Immature natural killer cell (primary cell): ENCODE measurements at places on chromosomes 3 and 15.

GRCh38 chr3:177295116-177295515 is 97.8 kb upstream of the TBL1XR1 start:
- DNase-seq, result no peak

DNA sequence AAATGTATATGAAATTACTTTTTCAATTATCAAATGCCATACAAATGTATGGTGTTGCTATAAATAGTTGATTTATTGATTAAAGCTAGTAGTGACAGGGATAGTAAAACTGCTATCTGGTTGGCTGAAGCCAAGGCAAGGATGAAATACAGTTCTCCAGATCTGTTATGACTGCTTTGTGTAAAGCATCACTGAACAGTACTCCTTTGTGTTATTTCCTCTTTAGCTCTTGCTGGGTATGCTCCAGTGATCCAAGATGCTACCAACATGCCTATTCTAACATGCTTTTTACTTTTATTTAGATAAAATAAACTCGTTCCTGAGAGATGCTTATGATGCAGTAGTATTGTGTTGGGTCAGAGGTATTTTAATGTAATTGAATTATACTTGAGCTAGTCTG is 12.4 kb upstream of the UBR1 start:
- no peak for DNase-seq

DNA sequence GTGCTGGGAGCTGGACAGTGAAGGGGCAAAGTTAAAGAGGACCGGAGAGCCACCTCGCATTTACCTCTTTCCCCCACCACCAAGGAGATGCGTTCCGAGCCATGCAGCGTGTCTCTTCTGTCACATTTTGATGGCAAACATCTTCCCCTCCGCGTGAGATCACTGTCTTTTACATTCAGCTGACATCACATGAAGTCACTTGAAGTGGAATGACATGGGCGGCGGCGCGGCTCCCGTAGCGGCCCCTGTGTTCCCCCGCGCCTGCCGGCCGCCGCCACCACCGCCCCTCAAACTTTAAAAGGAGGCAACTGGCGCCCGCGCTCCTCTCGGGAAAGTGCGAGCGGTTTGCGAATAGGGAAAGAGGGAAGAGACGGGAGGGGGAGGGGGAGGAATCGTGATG is at the start of gene FEZF2:
Gene FEZF2 (minus strand): TSS at position 336 of the 400 bp plus-strand sequence. CDS start 682 bp downstream, outside the sequence.
- DNase-seq, result no peak

GRCh38 chr15:87916208-87916607 is 340.3 kb downstream of the NTRK3 start:
- no peak for DNase-seq

GRCh38 chr3:125350597-125350996 is 24.5 kb downstream of the ZNF148 start:
- no peak for DNase-seq

DNA sequence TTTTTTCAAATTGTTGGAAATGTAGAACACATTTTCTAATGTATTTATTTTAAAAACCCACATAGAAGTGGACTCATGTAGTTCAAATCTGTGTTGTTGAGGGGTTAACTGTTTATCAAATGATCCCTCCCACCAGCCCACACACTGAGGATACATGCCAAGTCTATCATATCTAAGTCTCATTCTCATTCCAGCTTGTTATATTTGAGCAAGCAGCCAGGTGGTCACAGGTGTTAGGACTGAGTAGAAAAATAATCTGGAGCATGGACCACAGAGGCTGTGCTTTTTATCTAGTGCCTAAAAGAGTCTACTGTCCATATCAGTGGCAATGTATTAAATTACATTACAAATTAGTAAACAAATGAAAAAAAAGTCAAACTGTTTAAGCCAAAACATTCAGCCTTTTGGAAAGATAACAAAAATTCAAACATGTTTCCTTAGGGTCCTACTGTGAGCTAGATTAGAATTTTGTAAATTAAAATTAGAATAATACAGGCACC is 20.7 kb upstream of the SPESP1 start:
- no peak for DNase-seq

DNA sequence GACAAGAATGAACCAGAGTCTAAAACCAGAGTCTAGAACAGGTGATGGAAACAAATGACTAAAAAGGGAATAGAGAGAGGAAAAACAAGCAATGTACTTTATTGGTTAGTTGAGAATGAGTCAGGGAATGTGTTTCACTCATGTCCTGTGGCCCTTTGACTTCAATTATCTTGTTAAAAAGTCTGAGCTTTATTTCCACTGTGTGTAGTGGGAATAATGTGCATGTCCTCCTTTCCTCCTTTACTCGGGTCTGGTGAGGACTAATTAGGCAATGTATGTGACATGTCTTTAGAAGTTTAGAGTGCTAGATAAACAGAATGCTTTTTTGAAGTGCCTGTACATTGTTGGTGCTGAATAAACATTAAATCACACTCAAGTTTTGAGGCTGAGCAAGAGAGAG is 21.3 kb downstream of the LSAMP start:
- no peak for DNase-seq

DNA sequence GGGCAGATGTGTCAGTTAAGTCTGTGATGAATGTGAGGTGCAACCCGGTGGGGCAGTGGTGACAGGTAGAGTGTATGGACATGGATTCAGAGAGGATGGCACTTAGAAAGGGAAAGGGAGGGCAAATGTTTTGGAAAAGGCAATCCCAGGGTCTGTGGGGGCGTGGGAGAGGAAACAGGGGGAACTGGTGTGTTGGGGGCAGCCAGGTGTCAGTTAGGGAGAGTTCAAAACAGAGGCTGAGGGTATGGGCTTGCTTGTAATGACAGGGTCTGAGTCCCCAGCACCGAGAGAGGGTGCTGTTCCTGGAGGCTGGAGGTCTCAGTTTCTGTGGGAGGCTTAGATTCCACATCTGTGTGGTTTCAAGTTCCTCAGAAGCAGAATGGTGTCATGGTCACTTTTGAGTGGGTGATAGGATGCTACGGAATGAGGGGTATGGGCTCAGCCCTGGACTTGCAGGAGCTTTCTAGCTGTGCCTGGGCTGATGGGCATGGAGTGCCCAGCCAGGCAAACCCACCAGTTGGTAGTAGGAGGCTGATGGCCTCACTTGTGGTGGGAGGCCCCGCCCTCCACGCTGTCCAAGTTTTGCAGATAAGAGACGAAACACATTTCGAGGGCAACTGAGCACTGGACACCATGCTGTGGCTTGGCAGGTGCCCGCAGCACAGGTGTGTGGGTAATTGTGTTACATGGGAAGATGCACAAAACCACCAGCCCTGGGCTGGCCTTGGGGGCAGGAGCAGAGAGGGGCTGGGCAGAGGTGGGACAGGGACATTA is 209.4 kb downstream of the RPLP1 start:
- no peak for DNase-seq

GRCh38 chr3:120059081-120059864 is 35.0 kb downstream of the GSK3B start:
- DNase-seq, result no peak

DNA sequence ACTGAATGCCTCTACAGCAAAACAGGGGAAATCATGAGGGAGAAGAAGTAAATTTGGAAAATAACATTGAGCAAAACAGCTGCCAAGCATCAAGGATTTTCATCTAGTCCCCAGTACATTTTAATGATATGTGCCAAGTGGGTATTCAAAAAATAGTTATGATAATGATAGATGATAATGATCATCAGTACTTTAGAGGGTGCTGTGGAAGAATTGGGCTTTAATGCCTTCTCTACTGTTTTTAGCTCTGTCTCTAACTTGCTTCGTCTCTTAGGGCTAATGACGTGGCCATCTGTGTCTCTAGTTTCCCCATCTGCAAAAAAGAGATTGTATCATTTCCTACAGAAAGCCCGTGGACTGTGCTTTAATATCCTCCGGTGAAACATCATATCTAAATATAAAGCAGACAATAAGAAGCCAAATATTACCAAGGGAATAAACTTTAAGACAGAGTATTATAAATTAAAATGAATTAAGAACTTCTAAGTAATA is 10.2 kb upstream of the FSIP1 start:
- DNase-seq, result no peak

DNA sequence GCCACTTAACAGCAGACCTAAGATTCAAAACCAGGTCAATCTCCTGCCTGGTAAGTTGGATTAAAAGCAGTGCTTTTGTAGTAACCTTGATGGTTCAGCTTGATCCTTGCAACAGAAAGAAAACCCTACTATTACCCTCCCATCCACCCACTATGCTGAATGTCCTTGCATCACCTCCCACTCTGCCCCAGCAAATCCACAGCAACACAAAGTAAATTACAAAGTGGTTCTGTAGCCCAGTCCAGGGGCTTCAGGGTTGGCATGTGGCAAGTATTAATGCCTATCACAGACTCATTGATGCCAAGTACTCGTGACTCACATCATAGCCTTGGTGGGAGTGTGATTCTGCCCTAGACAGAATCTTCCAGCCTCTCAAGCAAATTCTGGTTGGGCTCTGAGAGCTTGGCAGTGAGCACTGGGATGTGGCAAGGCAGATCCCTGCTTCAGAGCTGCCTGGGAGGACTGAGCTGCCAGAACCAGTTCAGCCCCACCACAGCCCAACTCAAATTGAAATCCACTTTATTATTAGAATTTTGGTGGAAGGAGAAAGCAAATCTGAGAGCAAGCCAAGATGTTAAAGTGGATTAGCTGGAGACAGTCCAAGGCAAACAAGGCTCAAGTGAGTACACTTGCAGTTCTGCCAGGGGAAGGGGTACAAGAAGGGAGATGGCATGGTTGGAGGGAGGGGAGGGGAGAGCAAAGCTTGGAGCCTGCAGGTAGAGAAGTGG is 225.8 kb upstream of the UMPS start:
- no peak for DNase-seq

GRCh38 chr15:67915461-67916374 is 75.9 kb upstream of the RNU6-1 start:
- DNase-seq, result no peak

- DNase-seq, result no peak
Measured at GRCh38 chr3:157819270-157820156, 286.7 kb downstream of the SHOX2 start.
